Non-pigmented ciliary epithelial cell (primary cell): ENCODE measurements at places on chromosomes 12 and 14.

DNA sequence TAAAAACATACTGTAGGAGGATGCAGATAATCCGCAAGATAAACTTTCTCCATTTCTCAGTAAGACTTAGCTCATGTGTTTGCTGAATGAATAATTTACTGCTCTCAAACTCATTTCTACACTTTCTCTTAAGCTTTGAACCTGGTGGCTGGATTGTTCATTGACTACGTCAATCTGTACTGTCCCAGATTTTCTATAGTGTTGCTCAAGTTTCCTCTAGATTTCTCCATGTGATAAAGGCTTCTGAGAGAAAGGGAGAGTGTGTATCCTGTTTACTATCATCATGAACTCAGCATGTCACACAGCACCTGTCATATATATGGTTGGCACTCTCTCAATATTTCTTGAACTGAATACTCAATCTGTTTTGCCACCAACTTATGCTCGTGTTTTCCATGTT, 518.0 kb upstream of the TBX3 start:
- DNase-seq: no peak

- no peak for DNase-seq
Observed at GRCh38 chr12:51085757-51086156, 2.4 kb upstream of the CSRNP2 start.

- DNase-seq: peak; percentile 34
Observed at GRCh38 chr12:182381-182892, 31.5 kb downstream of the SLC6A12 start.

DNA sequence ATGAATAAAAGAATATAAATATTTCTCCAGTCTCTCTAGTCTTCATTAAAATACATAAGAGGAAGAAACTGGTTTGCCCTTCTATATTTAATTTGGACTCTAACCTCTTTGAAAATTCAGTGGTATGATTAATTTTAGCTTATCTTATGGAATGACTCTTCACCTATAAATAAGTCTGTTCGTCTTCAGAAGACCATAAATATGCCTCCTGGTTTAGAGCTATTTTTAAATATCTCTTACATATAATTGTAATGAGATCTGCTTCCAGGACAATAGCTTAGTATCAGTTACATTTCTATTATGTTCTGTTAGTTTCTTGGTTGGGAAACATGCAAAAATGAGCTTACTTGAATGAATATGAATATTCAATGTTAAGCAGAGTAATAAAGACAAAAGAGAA, 257.5 kb upstream of the HMGA2 start:
- DNase-seq: no peak

GRCh38 chr14:36884049-36884448, 222.4 kb downstream of the PAX9 start:
- DNase-seq: no peak

- no peak for DNase-seq
Observed at GRCh38 chr12:54019924-54020590, 8.2 kb upstream of the HOXC6 start.

DNA sequence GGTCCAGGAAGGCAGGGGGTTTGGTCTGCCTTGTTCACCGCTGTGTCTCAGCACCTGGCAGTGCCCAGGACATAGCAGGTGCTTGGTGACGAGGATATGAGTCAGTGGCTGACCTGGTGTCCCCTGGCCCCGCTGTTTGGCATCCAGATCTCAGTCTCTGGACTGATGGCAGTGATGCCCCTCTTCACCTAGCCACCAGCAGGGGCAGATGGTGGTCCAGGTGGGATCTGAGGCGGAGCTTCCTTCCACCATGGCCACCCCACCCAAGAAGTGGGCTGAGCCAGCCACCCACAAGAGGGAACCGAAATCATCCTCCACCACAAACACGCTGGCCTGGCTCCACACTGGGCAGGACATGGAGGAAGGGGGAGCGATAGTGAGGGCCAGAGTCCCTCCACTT, 16.1 kb upstream of the SH2B3 start:
- no peak for DNase-seq

DNA sequence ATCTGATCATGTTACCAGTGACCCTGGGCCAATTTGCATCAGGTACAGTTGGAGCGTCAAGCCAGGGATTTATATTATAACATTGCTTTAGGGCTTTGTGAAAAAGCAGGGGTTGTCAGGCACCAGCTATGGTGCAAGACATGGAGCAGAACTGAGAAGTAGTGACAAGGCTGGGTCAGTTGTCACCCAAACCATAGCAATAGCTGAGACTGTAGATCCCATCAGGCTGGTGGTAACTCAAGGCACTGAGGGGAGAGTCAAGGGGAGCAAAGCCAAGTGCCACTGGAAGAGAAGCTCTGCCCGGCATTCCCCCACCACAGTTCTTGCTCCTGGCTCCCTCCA, 16.9 kb downstream of the BCL2L14 start:
- no peak for DNase-seq

DNA sequence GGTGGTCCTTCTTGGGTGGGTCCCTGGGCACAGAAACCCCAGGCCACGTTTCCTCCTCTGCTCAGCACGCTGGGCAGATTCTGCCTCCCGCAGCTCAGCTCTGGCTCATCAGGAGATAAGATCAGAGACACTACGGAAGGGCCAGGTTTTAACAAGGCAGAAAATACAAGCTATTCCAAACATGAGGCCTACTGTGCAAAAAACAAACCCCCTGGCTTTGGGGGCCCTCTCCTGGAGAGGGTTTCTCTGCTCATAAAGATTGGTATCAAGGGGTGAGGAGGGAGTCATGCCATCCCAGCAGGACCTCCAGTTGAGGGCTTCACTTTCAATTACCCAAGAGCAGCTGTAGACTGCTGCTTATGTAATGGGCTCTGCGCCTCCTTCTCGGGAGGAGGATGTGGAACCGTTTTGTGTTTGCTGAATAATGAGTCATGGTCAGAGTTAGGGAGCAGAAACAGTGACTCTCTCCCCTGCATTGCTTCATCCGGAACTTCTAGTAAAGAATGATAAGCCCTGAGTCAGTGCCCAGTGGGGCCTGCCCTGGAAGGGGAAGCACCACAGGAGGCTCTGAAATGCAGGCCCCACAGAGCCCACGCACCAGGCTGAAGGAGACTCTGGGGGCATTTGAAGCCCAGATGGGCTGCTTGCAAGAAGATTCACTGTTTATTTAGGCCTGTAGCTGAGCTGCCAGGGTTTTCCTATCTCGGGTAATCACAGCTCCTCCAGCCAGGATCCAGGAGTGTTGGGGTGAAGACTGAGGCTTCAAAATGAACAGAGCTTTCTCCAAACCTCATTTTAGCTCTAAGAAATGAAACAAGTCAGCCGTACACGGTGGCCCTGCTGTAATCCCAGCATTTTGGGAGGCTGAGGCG, 79.3 kb downstream of the SSPN start:
- DNase-seq: peak; percentile 100

- DNase-seq: no peak
Observed at GRCh38 chr14:66487164-66487563, 993 bp downstream of the CCDC196 start.

GRCh38 chr14:33602396-33602795, 348.5 kb downstream of the EGLN3 start:
- DNase-seq: no peak

- peak; percentile 36 for DNase-seq
Observed at GRCh38 chr12:10301103-10301502, 6.6 kb upstream of the KLRD1 start.

GRCh38 chr12:107418981-107419380, 266.6 kb upstream of the PWP1 start:
- DNase-seq: no peak

DNA sequence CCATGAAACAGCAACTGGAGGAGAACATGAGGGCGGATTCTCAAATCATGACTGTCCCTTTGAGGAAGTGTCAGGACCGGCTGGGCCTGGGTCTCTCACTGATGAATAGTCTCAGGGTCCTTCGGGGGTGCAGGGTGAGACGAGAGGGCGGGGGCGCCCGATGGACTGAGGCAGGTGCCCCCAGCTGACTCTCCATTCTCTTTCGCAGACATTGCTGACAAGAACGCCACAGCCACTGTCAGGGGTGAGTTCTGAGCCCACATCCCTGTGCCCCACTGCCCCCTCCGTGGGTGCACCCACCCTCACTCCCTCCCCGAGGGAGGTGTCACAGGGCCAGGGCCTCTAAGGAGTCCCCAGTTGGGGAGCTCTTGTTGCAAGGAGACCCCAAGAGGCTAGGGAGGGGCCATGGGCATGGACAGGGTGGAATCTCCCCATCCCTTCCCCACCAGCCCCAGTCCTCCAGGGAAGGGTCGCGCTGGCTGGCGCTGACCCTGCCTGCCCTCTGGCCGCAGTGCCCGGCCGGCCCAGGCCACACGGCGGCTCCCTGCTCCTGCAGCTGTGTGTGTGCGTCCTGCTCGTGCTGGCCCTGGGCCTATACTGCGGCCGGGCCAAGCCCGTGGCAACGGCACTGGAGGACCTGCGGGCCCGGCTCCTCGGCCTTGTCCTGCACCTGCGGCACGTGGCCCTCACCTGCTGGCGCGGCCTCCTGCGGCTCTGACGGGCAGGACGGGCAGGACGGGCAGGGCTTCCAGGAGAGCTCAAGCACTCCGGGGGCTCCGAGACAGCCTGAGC, 8.7 kb downstream of the C14orf180 start:
- no peak for DNase-seq

DNA sequence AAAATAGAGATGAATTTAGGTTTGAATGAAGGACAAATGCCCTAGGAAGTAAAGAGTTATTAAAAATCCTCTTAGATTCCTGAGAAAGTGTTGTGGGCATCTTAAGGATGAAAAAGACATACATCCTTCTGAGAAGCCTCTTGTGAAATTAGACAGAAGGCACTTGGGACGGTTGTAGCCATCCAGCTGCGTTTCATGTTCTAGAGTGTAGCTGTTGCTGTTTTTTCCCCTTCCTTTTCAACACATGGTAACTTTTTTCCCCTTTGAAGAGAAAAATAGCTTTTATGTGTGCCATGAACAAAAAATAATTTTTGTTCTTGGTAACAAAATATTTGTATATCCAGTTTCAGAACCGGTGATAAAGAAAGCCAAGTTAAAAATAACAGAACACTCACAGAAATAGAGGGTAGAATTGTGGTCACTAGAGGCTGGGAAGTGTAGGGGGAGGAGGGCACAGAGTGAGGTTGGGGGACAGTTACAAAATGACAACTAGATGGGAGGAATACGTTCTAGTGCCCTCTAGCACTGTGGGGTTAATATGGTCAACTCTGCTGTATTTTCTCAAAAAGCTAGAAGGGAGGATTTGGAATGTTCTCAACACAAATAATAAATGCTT, 58.4 kb downstream of the PTHLH start:
- DNase-seq: no peak

- DNase-seq: no peak
Observed at GRCh38 chr14:73888971-73889370, 2.3 kb downstream of the ZNF410 start.

DNA sequence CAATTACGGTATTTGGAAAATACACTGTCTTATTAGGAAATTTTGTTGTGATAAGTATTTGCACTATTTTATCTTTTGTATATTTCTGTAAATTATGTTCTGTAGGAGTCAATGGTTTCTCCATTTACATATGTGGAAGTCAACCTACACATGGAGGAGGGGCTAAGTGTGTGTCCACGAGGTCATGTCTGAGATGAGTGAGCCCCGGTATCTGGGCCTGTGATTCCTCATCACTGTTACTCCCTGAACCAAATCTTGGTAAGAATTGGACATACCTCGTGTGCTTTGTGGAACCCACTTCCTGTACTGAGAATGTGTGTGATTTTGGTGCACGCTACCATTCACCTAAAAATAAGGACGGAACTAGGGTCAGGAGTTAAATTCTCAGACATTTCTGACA, 1105.5 kb downstream of the TMEM121 start:
- no peak for DNase-seq

DNA sequence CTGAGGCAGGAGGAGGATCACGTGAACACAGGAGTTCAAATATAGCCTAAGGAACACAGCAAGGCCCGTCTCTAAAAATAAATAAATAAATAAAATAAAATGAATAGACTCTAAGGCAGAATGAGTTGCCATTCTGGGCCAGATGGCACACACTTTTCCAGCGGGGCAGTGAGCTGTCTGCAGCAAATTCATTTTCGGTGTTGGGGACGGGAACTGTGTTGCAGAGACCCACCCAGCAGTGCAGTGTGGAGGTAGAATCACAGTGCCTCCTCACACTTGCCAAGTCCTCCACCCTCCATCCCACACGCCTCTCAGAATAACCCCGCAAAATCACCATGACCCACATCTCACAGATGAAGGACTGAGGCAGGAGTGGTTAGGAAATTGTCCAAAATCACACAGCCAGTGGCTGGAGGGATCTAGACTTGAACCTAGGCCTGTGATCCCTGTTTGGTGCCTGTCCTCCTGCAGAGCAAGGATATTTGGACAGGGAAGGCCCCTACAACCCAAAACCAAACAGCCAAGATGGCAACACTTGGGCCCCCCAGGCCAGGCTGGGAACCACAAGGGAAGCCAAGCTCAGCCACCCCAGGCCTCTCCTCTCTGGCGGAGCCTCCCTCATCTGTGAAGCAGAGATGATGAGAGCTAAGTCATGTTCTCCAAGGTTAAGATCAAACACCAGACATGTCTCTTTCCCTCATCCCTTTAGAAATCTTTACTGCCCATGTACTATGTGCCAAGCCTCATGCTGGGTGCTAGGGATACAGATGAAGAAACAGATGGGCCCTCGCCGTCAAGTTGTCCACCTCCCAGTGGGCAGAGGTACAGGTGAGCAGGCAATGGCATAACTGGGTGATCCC, 152.7 kb downstream of the DPF3 start:
- DNase-seq: no peak
